CMK (cell line): ENCODE measurements at places on chromosomes 5 and 9.

GRCh38 chr9:114387680-114388356, at the start of gene AKNA:
Gene AKNA, minus strand, starts transcription at chr9:114387982. Its CDS starts 6,649 bp downstream, at chr9:114381333.
- DNase-seq = peak; percentile 54

- no peak for DNase-seq
Measured at GRCh38 chr5:141326088-141326854, 4.0 kb upstream of the PCDHGA1 start.

- no peak for DNase-seq
Measured at GRCh38 chr5:42874621-42875198, 63.0 kb upstream of the SELENOP start.

- no peak for DNase-seq
Measured at GRCh38 chr5:147791181-147791580, 8.7 kb upstream of the JAKMIP2 start.

- no peak for DNase-seq
Measured at GRCh38 chr9:134377976-134378375, 51.7 kb downstream of the RXRA start.

DNA sequence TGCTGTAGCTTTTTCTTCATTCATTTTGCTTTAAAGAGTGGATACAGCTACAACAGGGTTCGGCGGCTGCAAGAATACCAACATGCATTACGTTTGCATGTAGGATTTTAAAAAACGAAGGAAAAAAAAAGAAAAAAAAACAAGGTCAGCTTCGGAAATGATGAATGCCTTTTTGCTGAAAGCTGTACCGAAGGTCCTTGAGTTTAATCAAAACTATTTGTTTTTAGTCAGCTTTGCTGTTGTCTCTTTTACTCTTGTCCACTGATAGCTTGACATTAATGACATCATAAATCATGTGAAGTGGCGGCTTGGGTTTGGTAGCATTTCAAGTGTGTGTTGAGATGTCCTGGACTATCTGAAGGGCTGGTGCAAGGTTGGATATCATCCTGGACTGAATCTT, 779.1 kb downstream of the NR2F1-AS1 start:
- DNase-seq = no peak
